ENCODE measurements at places on chromosomes 5 and 9. TPM values are rescaled to one million over a fixed set of nuclear protein-coding genes. Genes with fewer than 3 reads are reported as not detected.

The ST8SIA4 gene
- total RNA-seq = 6.0 TPM

GRCh38 chr5:75265731-75266130 lies 29.1 kb upstream of the ANKRD31 start:
- H3K27me3 ChIP-seq = no peaks in the 10 kb centered on the region
- DNase-seq = peak; percentile 53
- peaks cover 6% of the 10 kb centered on the region for H3K4me1 ChIP-seq
- H3K36me3 ChIP-seq = no peaks in the 10 kb centered on the region

DNA sequence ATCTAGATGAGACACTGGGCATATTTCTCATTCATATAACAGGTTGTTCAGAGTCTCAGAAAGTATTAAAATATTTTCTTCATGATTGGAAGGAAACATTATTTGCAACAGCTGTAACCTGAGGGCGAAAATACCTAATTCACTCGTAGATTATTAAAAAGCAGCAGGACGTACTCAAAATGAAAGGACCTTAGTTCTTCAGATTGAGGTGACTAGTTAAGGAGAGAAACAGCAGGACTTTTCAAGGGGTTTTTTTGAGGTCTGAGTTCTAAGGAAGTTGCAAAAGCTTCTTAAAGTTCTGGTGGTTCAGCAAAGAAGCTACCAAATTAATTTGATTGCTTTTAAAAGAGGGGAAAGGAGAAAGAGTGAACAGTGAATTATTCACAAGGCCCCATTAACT lies 174.9 kb downstream of the TMEM161B start:
- no peak overlapping the region for H3K4me3 ChIP-seq
- H3K27me3 ChIP-seq = no peaks in the 10 kb centered on the region
- no peak overlapping the region for H3K27ac ChIP-seq
- DNase-seq = no peak

GRCh38 chr5:50667653-50668595 lies 1.5 kb downstream of the PARP8 start:
- peak overlapping the region; percentile 91 for H3K4me3 ChIP-seq
- no peaks in the 10 kb centered on the region for H3K4me1 ChIP-seq
- peak; percentile 89 for DNase-seq

DNA sequence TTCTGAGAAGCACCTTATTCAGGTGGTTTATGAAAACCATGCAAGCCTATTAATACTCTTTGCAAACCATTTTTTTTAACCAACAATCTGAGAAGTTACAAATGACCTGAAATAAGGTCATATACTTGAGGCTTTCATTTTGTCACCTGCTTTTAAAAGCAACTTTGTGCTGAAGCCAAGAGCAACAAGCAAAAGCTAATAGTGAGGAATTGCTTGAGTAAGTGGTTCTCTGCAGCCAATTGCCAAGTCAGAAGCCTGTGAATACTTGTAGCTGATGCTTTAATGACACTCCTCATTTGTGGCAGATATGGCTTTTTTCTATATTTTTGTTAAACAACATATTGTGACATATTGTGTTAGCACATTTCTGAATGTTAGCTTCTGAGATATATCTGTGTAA lies 126.7 kb upstream of the ZNF608 start:
- H3K36me3 ChIP-seq = no peaks in the 10 kb centered on the region
- H3K4me1 ChIP-seq = peaks cover 11% of the 10 kb centered on the region
- DNase-seq = no peak
- H3K27me3 ChIP-seq = no peaks in the 10 kb centered on the region

The TXNDC8 gene
- total RNA-seq = not detected

The PRPF4 gene
- 27.3 TPM for total RNA-seq

GRCh38 chr9:69898714-69899209 lies 78.1 kb downstream of the CFAP95 start:
- no peak for DNase-seq
- H3K27me3 ChIP-seq = no peaks in the 10 kb centered on the region
- no peaks in the 10 kb centered on the region for H3K36me3 ChIP-seq
- H3K4me3 ChIP-seq = no peak overlapping the region
- H3K4me1 ChIP-seq = peaks cover 5% of the 10 kb centered on the region
- peak overlapping the region; percentile 11 for H3K27ac ChIP-seq

The SVEP1 gene
- 13.3 TPM for total RNA-seq

DNA sequence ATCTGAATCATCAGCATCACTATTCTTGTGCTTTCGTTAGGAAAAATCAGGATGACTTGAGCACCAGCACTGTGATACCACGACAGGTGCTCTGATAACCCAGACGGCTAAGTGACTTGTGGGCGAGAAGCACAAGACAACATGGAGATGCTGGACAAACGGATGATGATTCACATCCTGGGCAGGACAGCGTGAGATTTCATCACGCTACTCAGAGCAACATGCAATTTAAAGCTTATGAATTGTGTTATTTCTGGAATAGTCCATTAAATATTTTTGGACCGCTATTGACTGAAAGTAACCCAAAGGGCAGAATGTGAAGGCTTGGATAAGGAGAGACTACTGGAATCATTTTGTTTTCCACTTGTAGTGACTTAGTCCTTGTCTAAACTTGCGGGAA lies 114.8 kb upstream of the DAPK1 start:
- no peaks in the 10 kb centered on the region for H3K36me3 ChIP-seq
- no peak overlapping the region for H3K27ac ChIP-seq
- DNase-seq = no peak
- no peak overlapping the region for H3K4me3 ChIP-seq
- H3K27me3 ChIP-seq = no peaks in the 10 kb centered on the region
- H3K4me1 ChIP-seq = peaks cover 15% of the 10 kb centered on the region

DNA sequence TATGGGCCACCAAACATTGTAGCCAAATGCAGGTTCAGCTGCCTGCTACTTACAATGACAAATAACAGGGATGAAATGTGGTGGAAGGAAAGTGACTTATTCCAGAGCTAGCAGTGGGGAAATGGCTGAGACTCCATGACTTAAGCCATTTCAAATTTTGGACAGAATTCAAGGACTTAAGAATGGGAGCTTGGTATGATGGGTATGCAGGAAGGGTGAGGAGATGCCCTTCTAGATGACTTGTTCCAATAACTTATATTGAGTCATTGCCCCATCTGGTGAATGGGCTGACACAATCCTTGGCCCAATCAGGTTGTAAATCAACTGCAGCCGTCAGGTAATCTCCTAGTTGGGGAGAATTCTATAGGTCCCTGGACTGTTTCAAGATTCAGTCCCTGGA lies 230.7 kb upstream of the SGCD start:
- no peaks in the 10 kb centered on the region for H3K4me1 ChIP-seq
- DNase-seq = no peak
- H3K27ac ChIP-seq = no peak overlapping the region
- H3K4me3 ChIP-seq = no peak overlapping the region

- no peaks in the 10 kb centered on the region for H3K36me3 ChIP-seq
- no peak overlapping the region for H3K4me3 ChIP-seq
- H3K27me3 ChIP-seq = no peaks in the 10 kb centered on the region
- H3K4me1 ChIP-seq = no peaks in the 10 kb centered on the region
- DNase-seq = peak; percentile 11
- no peak overlapping the region for H3K27ac ChIP-seq
These were observed 14.7 kb downstream of the IL31RA start for GRCh38 chr5:55865831-55866230.

GRCh38 chr5:143108498-143109128 lies 294.9 kb downstream of the NR3C1 start:
- no peaks in the 10 kb centered on the region for H3K36me3 ChIP-seq
- no peak overlapping the region for H3K4me3 ChIP-seq
- DNase-seq = no peak
- H3K4me1 ChIP-seq = no peaks in the 10 kb centered on the region
- no peaks in the 10 kb centered on the region for H3K27me3 ChIP-seq

The GFRA3 gene
- total RNA-seq = 1.6 TPM

- H3K27ac ChIP-seq = no peak overlapping the region
- no peaks in the 10 kb centered on the region for H3K36me3 ChIP-seq
- DNase-seq = no peak
- H3K4me3 ChIP-seq = no peak overlapping the region
- no peaks in the 10 kb centered on the region for H3K27me3 ChIP-seq
These were observed 161.3 kb downstream of the SNCAIP start for GRCh38 chr5:122473138-122473843.

Data from hepatocyte (in vitro differentiated cells).